Stimulated activated CD8-positive, alpha-beta memory T cell treated with anti-CD3 and anti-CD28 coated beads, Interleukin-4, amount 100 ng/mL, for 24 hours (primary cell): ENCODE measurements at places on chromosomes 7 and 10.

DNA sequence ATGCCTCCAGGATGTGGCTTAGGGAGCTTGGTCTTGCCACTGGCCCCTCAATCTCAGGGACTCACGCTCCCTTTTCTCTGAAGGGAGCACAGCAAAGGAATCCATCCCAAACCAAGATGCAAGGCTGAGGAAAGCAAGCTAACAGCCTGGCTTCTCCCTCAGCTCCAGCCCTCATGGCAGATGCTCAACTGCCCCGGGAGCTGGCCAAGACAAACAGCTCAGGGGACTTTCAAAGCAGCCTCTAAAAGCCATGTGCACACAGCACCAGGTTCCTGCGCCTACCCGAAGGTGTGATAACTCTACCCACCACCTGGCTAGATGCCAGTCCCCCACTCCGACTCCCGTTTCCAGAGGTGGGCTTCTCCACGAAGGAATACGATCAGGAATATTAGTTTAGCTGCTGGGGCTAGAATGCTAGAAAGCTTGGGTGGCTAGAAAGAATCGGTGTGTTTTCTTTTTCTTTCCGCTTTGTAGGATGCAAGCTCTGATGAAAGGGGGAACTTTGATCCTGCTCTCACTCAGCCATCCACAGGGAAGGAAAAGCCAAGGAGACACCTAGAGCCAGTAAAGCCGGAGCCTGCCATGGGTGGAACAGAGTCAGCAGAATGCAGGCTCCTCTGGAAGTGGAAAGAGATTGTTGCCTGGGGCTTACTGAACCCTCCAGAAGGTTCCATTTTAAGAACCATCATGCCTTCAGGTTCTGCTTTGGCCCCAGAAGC is 89.0 kb upstream of the FGFR2 start:
- DNase-seq, result no peak

GRCh38 chr7:135283959-135284638 is 50.5 kb downstream of the STRA8 start:
- no peak for DNase-seq

DNA sequence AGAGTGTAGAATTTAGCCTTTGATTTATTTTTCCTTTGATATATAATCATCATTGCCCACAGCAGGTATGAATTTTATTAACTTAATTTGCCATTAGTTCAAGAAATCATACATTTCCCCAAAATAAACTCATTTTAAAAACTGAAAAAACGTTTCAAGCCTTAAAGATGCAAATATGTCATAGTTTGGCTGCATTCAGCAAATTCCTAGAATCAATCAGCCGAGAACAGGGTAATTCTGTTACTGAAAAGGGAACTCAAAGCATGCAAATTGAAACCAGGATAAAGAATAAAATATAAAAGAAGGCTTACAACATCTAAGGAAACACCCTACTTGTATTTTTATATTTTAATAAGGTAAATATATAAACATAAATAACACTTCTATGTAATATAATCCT is 233.8 kb upstream of the PRKCQ start:
- no peak for DNase-seq

- no peak for DNase-seq
These were observed 27.6 kb upstream of the PLPP4 start for GRCh38 chr10:120429395-120429794.
